ENCODE measurements at places on chromosomes 11 and 22.

DNA sequence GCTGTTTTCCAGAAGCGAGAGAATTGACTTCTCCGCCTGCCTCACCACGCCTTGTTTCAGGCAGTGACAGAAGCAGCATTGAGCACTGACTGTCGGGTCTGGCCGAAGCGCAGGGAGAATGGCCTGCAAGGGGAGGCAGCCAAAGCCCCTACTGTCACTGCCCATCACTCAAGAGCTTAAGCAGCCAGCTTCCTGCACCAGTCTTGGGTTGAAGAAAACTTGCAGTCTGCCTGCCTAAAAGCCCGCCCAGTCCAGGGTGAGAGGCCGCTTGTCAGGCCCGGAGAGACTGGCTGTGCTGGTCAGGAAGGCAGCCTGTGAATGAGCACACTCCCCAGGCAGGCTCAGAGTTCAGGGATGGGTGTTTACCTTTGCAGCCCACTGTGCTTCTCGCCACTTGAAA lies 108.3 kb downstream of the PKNOX2 start:
- DNase-seq, result no peak

DNA sequence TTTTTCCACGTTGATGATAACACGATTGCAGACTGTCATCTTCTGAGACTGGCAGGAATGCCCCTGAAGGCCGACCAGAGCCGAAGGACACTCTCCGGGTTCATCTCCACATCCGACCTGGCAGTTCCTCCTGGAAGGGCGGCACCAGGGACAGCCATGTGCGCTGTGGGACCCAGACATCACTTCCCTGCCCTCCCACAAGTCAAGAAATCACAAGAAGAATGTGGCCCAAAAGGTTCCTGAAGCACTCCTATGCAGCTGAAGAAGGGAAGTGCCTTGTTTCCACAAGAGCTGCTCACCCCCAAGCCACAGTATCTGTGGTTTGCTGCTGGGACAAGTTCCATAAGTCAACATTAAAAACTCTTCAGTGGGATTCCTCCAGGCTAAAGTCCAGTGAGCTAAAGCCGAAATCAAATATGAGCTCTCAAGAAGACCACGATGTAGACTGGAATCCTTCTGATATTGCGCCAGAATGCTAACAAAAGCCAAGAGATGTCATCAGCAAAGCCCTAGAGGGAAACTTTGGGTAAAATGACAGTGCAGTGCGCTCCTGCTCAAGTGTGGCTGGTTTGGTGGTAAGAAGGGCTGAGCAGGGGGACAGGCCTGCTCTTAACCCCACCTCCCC lies 21.2 kb downstream of the PACSIN2 start:
- DNase-seq, result no peak

DNA sequence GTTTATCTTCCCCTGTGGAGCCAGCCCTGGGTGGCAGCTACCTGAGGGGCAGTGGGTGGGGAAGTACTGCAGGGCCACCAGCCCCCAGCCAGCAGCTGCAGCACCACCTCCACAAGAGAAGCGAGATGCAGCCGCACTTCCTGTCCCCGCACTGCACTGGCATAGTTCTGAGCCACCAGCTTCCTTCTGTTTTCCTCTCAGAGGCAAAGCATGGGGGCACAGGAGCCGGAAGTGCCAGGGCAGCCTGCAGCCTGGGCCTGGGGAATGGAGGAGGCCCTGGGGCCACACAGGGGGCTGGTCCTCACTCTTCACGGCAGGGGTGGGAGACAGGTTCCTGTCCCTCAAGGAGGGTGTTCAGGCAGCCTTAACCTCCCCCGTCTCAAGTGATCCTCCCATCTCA lies 11.9 kb upstream of the SH3BP1 start:
- peak; percentile 83 for DNase-seq

- DNase-seq, result no peak
These were observed 31.2 kb upstream of the RBMXL2 start for GRCh38 chr11:7057641-7058040.

DNA sequence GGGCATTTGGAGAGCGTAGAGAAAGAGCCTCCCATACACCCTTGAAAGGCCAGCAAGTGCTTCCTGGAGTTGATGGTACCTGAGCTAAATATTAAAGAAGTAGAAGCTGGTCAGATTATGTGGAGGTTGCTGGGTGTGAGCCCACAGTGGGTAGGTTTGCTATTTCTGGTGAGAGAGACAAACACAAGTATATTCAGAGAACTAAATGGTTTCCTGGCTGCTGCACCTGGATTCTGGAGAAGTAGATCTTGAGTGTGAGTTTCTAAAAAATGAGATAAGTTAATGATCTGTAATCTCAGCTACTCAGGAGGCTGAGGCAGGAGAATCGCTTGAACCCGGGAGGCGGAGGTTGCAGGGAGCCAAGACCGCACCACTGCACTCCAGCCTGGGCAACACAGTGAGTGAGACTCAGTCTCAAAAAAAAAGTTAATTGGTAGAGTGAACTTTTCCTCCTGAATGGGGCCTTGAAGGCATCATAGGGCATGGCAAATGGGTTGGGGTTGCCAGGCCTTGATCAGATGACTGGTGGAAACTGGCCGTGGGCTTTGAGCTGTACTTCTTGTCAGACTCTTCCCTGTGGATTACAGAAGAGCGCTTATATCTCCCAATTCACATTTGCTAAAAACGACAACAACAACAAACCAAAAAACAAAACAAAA lies 75.8 kb downstream of the ADAMTS15 start:
- no peak for DNase-seq

DNA sequence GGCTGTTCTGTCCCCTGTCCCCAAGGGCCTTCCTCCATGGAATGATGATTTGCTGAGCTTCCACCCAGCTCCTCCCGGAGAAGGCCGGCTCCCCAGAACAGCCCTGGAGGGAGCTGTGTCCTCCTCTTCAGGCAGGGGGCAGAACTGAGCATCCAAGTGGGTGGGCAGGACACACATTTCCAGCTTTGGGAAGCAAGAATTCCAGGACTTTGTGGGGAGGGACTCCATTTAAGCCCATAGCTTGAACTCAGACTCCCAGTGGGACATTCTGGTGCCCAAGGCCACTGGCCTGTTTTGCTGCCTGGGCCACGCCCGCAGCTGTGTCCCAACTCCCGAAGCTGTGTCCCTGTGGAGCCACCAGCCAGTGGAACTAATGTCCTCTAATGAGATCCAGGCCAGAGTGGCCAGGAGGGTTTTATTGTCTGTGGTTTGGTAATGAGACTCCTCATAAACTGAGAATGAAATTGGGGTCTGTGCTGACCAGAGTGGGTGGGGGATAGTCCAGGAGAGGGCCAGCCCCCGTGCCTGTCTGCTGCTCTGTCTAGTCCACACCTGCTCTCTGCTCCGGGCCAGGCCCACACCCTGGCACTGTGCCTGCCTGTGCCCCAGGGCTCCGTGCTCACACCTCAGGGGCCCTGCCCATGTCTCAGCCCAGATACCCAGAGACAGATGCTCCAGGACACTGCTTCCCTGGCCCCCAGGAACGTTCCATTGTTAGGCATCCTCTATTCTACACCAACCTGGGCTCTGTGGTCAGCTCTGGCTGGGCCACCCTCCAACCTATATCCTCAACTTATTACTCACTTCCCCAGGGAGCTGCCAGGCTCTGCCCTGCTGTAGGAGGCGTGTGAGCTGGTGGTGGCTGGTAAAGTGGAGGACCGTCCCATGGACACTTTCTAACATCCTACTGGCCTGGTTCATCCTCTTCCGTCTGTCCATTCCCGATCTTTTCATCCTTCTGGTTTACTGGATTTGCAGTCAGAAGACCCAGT lies 7.6 kb downstream of the NECTIN1 start:
- peak; percentile 49 for DNase-seq

DNA sequence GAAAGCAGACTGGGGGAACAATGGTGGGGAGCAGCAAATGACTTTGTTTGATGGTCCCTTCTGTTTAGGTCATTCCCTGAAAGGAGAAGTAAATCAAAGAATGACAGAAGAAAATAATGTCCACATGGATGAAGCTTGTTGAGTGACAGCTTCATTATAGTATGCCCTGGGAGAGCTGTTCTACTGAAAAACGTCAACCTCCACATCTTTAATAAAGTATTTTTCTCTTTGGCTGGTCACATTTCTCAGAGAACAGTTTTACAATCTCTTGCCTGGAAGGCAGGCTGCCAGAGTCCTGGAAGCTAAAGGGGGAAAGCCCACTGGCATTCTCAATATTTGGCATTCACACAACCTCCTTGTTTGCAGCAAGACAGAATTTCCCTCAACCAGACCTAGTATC lies 287.9 kb downstream of the SWAP70 start:
- no peak for DNase-seq

- DNase-seq, result no peak
These were observed 91.9 kb upstream of the BID start for GRCh38 chr22:17866127-17866526.

DNA sequence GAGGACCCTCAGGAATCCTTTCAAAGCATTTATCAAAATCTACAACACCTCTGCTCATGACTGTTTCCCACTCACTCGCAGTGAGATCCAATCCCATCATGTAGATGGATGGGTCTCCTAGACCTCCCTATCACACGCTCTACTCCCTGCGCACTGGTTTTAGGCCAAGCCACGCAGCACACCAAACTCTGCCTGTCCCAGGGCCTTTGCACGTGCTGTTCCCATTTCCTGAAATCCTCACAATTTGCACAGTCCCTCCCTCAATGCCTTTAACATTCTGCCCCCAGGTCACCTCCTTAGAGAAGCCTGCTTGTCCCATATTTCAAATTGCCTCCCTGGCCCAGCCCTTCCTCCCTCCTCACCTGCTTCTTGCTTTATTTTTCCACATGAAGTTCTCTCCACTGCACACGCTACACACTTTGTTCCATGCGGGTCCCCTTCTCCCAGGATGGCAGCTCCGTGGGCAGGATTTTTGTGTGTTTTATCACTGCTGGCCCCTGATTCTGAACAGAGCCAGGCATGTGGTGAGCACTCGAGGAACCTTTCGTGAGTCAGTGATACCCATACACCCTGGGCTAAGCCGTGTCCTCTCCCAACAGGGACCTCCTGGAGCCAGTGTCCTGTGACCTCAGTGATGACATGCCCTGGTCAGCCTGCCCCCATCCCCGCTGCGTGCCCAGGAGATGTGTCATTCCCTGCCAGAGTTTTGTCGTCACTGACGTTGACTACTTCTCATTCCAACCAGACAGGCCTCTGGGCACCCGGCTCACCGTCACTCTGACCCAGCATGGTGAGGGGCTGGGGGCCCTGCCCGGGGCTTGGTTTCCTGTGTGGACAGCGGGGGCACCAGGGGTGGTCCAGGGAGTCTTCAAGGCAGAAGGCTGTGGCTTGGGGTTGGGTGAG lies 12.2 kb downstream of the CSF2RB start:
- DNase-seq, result no peak

GRCh38 chr11:134202661-134203060 lies 21.1 kb downstream of the NCAPD3 start:
- no peak for DNase-seq

- DNase-seq, result no peak
These were observed 1479.2 kb downstream of the TBC1D22A start for GRCh38 chr22:48241658-48242057.

DNA sequence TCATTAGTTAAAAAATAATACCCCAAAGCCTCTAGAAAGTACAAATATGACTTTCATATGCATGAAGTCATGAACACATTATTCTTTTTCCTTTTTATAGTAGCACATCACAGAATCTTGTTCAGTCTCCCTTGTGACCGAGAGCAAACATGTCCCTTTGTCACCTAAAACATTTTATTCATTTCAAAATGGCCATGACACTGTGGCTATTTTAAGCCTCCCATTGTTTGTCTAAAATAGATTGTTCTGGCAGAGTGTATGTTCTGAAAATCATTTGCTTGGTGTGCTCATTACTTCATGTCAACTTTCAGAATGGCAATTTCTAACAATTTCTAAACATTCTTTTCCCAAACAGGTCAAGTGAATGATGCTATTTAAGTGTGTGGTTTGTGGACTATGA lies 865.0 kb downstream of the JRKL start:
- DNase-seq, result no peak

- DNase-seq, result no peak
These were observed 116.3 kb downstream of the STK33 start for GRCh38 chr11:8477680-8478079.

GRCh38 chr11:134731213-134731961 lies 319.3 kb upstream of the B3GAT1 start:
- DNase-seq, result no peak

GRCh38 chr11:122642971-122643370 lies 12.6 kb upstream of the UBASH3B start:
- DNase-seq, result no peak

DNA sequence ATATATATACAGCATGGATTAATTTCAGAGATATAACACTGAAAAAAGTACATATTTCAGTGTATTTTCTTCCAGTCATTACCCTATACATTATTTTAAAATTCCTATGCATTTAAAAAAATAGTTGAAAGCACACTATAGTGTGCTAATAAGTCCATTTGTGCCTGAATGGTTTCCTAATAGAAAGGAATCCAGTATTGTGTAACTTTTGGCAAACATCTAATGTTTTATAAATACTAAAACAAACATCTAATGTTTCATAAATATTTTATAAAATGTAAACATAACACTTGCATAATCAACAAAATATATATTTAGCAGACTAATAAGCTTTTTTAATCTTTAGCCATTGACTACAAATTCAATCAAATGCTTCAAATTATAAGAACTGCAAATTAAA lies 126.6 kb upstream of the FIBIN start:
- DNase-seq, result no peak

DNA sequence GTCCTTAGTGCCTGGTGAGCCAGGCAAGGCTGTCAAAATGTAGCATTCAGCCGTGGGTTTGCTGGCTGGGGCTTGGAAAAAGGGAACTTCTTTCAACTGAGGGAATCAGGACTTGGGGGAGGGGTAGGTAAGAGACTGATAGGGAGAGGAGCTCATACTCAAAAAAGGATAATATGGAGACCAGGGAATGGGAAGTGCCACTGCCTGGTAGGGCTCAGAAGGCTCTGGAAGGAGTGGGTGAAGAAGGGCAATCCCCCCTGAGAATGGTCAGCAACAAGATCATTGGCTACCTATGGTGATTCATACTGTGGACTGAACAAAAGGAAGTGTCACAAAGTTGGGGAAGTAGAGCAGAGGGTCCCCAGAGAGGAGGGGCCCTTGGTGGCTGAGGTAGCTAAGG lies 1.9 kb downstream of the CNGA4 start:
- DNase-seq, result no peak

DNA sequence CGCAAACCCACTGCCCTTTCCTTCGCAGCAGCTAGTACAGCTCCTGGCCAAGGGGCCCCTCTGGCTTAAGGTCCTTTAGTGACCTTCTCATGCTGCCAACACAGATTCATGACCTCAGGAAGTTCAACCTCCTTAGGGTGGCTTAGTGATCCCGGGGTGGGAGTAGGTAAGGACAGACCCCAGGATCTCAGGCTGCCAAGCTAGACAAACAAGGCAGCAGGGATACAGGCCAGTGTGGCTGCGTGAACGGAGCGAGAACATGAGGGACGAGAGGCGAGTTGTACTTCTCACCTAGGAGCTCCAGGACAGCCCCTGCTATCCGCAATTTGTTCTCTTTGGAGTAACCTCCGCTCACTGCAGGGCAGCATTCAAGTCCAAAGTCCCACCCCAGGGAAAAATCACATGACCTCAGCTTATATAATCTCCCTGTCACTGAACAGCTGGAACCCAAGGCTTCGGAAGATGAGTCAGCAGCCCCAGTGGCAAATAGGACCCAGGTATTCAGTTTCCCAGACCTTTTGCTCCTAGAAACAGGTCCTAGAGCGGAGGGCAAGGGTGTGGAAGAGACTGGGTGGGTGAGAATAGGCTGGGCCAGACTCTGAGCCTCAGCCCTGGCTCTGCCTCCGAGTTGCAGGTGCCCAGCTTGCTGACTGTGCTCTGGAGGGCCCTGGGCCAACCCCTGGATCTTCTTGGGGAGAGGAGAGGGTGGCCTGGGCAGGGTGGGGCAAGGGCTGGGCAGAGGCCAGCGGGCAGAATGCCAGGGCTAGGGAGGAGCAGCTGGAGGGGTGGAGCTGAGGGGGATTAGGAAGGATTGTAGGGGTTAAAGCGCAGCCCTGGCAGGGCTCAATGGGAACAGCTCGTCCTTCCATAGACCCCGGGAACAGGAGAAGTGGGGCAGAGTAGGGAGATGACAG lies 13.1 kb downstream of the USP2 start:
- peak; percentile 85 for DNase-seq
